ENCODE measurements at places on chromosomes 6 and 20. TPM values are rescaled to one million over a fixed set of nuclear protein-coding genes. Genes with fewer than 3 reads are reported as not detected.

GRCh38 chr20:62066983-62067433 is 1.3 kb upstream of the TAF4 start:
- H3K27ac ChIP-seq: peak overlapping the region; percentile 92
- no peak overlapping the region for H3K4me3 ChIP-seq
- no peaks in the 10 kb centered on the region for H3K27me3 ChIP-seq
- H3K4me1 ChIP-seq: no peaks in the 10 kb centered on the region
- peak; percentile 63 for DNase-seq

Gene PTCRA
- 1.6 TPM for total RNA-seq

GRCh38 chr20:56926501-56926900 is 297.4 kb downstream of the TFAP2C start:
- no peak overlapping the region for H3K4me3 ChIP-seq
- no peak for DNase-seq
- H3K27me3 ChIP-seq: no peaks in the 10 kb centered on the region

- no peaks in the 10 kb centered on the region for H3K36me3 ChIP-seq
- H3K4me1 ChIP-seq: peaks cover 10% of the 10 kb centered on the region
- DNase-seq: no peak
- no peak overlapping the region for H3K4me3 ChIP-seq
Measured at GRCh38 chr6:3236005-3236404, 8.6 kb upstream of the TUBB2B start.

GRCh38 chr6:135305684-135306083 is 124.6 kb downstream of the MYB start:
- H3K27me3 ChIP-seq: no peaks in the 10 kb centered on the region
- H3K4me3 ChIP-seq: no peak overlapping the region
- no peaks in the 10 kb centered on the region for H3K4me1 ChIP-seq
- H3K27ac ChIP-seq: no peak overlapping the region
- no peak for DNase-seq
- no peaks in the 10 kb centered on the region for H3K36me3 ChIP-seq

Gene PROCR
- total RNA-seq: 37.7 TPM

DNA sequence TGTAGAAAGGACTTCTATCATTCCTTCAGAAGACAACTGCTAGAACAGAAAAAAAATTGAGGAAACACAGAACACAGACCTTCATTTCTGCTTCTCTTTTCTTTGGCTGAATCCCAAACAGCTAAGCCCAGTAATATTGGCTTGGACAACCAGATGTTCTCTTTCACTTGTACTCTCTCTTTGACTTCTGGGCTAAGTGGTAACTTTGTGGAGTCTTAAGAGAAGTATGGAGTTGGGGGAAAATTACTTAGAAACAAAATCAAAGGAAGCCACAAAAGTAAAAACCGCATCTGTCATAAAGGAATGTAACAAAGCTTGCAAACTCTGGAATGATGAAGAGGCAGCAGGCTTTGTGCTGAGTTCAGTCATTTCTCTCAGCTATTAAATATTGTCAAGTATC is 587.5 kb downstream of the CBLN4 start:
- no peaks in the 10 kb centered on the region for H3K4me1 ChIP-seq
- no peak overlapping the region for H3K27ac ChIP-seq
- DNase-seq: no peak
- H3K36me3 ChIP-seq: no peaks in the 10 kb centered on the region
- no peak overlapping the region for H3K4me3 ChIP-seq

GRCh38 chr6:165129086-165129485 is 180.3 kb downstream of the C6orf118 start:
- no peaks in the 10 kb centered on the region for H3K4me1 ChIP-seq
- H3K27me3 ChIP-seq: no peaks in the 10 kb centered on the region
- DNase-seq: no peak

Gene MYT1
- total RNA-seq: 0.15 TPM

- no peak overlapping the region for H3K4me3 ChIP-seq
- H3K4me1 ChIP-seq: no peaks in the 10 kb centered on the region
- no peak for DNase-seq
- H3K27ac ChIP-seq: no peak overlapping the region
Measured at GRCh38 chr6:18961566-18961965, 574.4 kb downstream of the RNF144B start.

Gene NNAT
- total RNA-seq: 0.78 TPM

DNA sequence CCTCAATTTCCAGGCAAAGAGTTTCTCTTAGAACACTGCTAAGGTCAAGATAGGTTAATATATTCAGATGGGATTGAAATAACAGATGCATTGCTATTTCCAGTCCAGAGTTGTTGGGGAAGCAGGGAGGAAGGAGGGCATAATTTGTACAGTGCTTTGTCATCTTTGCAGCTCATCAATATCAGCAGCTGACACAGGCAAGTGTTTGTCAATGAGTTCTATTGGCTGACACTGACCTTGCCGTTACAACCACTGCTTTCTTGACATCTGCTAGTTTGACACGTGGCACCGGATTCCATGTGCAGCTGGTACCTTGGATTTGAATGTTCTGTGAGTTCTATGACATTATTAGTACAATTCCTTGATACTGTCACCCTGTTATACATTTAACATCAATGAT is 28.0 kb upstream of the MLIP start:
- H3K36me3 ChIP-seq: no peaks in the 10 kb centered on the region
- no peak overlapping the region for H3K4me3 ChIP-seq
- H3K27me3 ChIP-seq: no peaks in the 10 kb centered on the region
- DNase-seq: no peak
- no peak overlapping the region for H3K27ac ChIP-seq

Gene EDN3
- total RNA-seq: not detected

DNA sequence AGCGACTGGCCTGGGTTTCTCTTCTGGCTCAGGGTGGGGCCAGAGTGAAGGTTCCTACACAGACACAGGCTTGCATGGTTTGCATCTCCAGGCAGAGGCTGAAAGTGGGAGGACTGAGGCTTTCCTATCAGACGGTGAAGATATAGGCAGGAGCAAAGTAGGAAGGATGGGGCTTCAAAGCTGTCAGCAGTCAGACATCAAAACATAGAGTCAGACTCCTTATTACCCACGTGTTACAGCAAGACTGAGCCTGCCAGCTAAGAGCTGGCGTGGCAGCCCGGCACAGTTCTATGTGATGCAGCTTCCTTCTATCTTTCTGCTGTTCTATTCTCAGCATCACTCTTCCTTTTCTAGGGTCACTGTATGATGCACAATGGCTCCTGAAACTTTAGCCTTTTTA is 445.1 kb downstream of the DOK5 start:
- no peak overlapping the region for H3K4me3 ChIP-seq
- no peaks in the 10 kb centered on the region for H3K4me1 ChIP-seq
- no peaks in the 10 kb centered on the region for H3K27me3 ChIP-seq
- no peak for DNase-seq
- H3K27ac ChIP-seq: no peak overlapping the region

Gene LST1
- total RNA-seq: 8.5 TPM

GRCh38 chr20:680638-681187 is 5.1 kb upstream of the SCRT2 start:
- no peaks in the 10 kb centered on the region for H3K27me3 ChIP-seq
- H3K4me1 ChIP-seq: peaks cover 12% of the 10 kb centered on the region
- no peaks in the 10 kb centered on the region for H3K36me3 ChIP-seq
- DNase-seq: no peak
- H3K4me3 ChIP-seq: no peak overlapping the region

- no peak overlapping the region for H3K4me3 ChIP-seq
- no peaks in the 10 kb centered on the region for H3K27me3 ChIP-seq
- H3K27ac ChIP-seq: no peak overlapping the region
- no peaks in the 10 kb centered on the region for H3K36me3 ChIP-seq
Measured at GRCh38 chr6:9527679-9528286, 887.1 kb downstream of the TFAP2A start.

GRCh38 chr6:163291622-163292021 is 122.9 kb upstream of the QKI start:
- no peaks in the 10 kb centered on the region for H3K27me3 ChIP-seq
- H3K4me3 ChIP-seq: no peak overlapping the region
- peak overlapping the region; percentile 13 for H3K27ac ChIP-seq

- H3K4me1 ChIP-seq: no peaks in the 10 kb centered on the region
- H3K27me3 ChIP-seq: no peaks in the 10 kb centered on the region
- H3K4me3 ChIP-seq: no peak overlapping the region
- DNase-seq: no peak
- H3K36me3 ChIP-seq: no peaks in the 10 kb centered on the region
Measured at GRCh38 chr6:37727996-37728395, 30.3 kb upstream of the MDGA1 start.

GRCh38 chr6:169864148-169865020 is 113.0 kb downstream of the ERMARD start:
- H3K27me3 ChIP-seq: no peaks in the 10 kb centered on the region
- H3K27ac ChIP-seq: no peak overlapping the region
- no peaks in the 10 kb centered on the region for H3K4me1 ChIP-seq
- H3K36me3 ChIP-seq: no peaks in the 10 kb centered on the region
- DNase-seq: no peak

DNA sequence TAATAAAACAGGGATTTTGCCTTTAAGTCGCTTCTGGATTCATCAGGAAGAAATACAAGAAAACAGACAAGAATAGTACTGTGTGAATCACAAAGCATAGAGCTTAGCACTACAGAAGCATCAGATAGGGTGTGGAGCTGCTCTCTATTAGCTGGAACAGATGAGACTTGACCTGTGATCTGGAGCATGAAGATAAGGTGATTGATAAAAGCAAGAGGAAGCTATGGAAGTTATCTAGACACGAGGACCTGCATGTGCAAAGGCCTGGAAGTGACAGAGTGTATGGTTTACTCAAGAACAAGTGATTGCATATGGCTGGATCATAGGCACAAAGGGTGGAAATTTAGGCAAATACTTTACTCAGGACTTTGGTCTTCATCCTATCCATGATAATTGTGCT is 112.9 kb upstream of the MLIP start:
- H3K4me1 ChIP-seq: no peaks in the 10 kb centered on the region
- no peak for DNase-seq
- H3K27ac ChIP-seq: no peak overlapping the region
- H3K27me3 ChIP-seq: no peaks in the 10 kb centered on the region

Gene AURKA
- total RNA-seq: 7.6 TPM

Gene COL19A1
- total RNA-seq: 3.9 TPM

DNA sequence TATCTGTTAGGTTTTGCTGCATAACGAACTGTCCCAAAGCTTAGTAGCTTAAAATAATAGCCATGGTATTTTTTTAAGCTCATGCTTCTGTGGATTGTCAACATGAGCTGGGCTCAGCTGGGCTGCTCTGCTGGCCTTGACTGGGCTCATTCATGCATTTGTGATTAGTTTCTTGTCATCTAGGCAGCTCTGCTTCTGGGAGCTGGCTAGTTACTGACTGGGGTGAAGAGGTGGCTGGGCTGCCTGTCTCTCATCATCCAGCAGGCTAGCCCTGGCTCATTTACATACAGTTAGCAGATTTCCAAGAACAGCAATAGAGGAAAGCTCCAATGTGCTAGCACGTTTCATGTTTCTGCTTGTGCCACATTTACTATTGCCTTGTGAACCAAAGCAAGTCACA is 165.1 kb upstream of the PCSK2 start:
- H3K27ac ChIP-seq: no peak overlapping the region
- DNase-seq: no peak
- no peaks in the 10 kb centered on the region for H3K4me1 ChIP-seq
- no peak overlapping the region for H3K4me3 ChIP-seq
- H3K36me3 ChIP-seq: no peaks in the 10 kb centered on the region
- no peaks in the 10 kb centered on the region for H3K27me3 ChIP-seq

- no peaks in the 10 kb centered on the region for H3K27me3 ChIP-seq
- no peak overlapping the region for H3K4me3 ChIP-seq
- DNase-seq: no peak
- H3K36me3 ChIP-seq: no peaks in the 10 kb centered on the region
- no peaks in the 10 kb centered on the region for H3K4me1 ChIP-seq
- H3K27ac ChIP-seq: no peak overlapping the region
Measured at GRCh38 chr6:15073344-15073789, 172.5 kb upstream of the JARID2 start.

- no peaks in the 10 kb centered on the region for H3K36me3 ChIP-seq
- no peaks in the 10 kb centered on the region for H3K27me3 ChIP-seq
- no peak overlapping the region for H3K27ac ChIP-seq
- peaks cover 3% of the 10 kb centered on the region for H3K4me1 ChIP-seq
- DNase-seq: no peak
Measured at GRCh38 chr6:47405273-47405672, 72.3 kb upstream of the CD2AP start.

GRCh38 chr6:139979021-139979725 is 604.7 kb upstream of the CITED2 start:
- no peaks in the 10 kb centered on the region for H3K4me1 ChIP-seq
- no peaks in the 10 kb centered on the region for H3K27me3 ChIP-seq
- DNase-seq: no peak
- H3K36me3 ChIP-seq: no peaks in the 10 kb centered on the region

DNA sequence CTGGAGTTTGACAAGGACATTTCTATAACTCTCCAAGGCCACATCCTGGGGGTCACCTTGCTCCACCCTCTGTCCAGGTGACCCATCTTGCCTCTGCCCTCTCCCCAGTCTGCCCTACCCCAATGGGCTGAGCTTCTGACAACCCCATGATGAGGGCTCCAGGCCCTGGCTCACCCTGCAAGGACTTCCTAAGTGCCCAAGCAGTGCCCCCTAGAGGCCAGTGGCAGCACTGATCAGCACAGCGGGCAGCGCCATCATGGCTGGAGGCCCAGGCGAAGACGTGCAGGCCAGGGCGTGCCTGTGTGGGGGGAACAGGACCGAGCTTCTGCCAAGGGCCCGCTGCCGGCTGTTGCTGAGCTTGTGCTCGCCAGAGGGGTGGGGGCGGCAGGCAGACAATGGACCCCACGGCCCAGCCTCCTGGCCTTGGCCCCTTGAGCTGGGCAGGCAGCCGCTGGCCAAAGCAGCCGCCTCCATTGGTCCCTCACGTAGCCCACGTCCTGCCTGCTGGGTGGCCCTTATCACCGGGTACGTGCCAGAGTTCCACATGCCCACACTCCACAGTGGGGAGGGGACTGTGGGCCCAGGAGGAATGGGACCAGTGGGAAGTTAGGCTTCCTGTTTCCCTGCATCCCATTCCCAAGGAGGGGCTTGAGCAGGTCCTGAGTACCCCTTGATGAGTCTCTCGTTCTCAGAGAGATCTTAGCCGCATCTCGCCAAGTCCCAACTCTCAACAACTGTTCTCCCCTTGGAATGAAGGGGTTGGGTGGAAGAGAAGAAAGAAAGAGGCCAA is 64.3 kb downstream of the MRPL14 start:
- H3K4me3 ChIP-seq: no peak overlapping the region
- H3K27me3 ChIP-seq: no peaks in the 10 kb centered on the region
- DNase-seq: no peak
- no peaks in the 10 kb centered on the region for H3K36me3 ChIP-seq
- no peaks in the 10 kb centered on the region for H3K4me1 ChIP-seq

GRCh38 chr6:31446481-31446880 is 43.1 kb downstream of the MICA start:
- no peak for DNase-seq
- H3K4me3 ChIP-seq: no peak overlapping the region
- no peak overlapping the region for H3K27ac ChIP-seq

DNA sequence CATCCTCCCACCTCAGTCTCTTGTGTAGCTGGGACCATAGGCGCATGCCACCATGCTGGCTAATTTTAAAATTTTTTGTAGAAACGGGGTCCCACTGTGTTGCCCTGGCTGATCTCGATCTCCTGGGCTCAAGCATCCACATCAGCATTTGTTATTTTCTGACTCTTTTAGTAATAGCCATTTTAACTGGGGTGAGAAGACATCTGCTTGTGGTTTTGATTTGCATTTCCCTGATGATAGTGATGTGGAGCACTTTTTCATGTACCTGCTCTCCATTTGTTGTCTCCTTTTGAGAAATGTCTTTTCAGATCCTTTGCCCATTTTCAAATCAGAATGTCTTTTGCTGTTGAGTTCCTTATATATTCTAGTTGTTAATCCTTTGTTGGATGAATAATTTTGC is 22.2 kb upstream of the TULP4 start:
- H3K27me3 ChIP-seq: no peaks in the 10 kb centered on the region
- H3K27ac ChIP-seq: no peak overlapping the region
- no peaks in the 10 kb centered on the region for H3K36me3 ChIP-seq
- DNase-seq: no peak
- no peak overlapping the region for H3K4me3 ChIP-seq
